Right renal cortex interstitium (tissue), 3 donors: ENCODE measurements at places on chromosomes 12 and 14. TPM values are rescaled to one million over a fixed set of nuclear protein-coding genes. Genes with fewer than 3 reads are reported as not detected.

GRCh38 chr14:36452860-36453259, 67.2 kb downstream of the NKX2-1 start:
- no peak for DNase-seq

- no peak for DNase-seq
Observed at GRCh38 chr12:30286345-30286926, 409.2 kb downstream of the IPO8 start.

DNA sequence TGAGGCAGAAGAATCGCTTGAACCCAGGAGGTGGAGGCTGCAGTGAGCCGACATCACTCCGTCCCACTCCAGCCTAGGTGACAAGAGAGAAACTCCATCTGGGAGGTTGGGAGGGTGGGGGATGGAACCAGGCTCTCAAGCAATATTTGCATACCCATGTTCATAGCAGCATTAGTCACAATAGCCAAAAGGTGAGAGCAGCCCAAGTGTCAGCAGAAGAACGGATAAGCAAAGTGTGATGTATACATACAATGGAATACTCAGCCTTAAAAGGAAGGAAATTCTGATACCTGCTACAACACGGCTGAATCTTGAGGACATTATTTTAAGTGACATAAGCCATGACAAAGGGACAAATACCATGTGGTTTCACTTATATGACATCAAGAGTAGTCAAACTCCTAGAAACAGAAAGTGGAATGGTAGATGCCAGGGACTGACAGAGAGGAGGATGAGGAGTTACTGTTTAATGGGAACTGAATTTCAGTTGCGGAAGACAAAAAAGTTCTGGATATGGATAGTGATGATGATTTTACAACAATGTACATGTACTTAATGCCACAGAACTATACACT, 11.6 kb downstream of the DAD1 start:
- DNase-seq = no peak

GRCh38 chr12:115332945-115333344, 649.0 kb upstream of the TBX3 start:
- DNase-seq = no peak

GRCh38 chr12:92911339-92911738, 17.8 kb downstream of the EEA1 start:
- no peak for DNase-seq

- DNase-seq = no peak
Observed at GRCh38 chr12:67892259-67893021, 96.8 kb upstream of the IFNG-AS1 start.

GRCh38 chr12:3105690-3106479, 28.7 kb downstream of the TSPAN9 start:
- no peak for DNase-seq

DNA sequence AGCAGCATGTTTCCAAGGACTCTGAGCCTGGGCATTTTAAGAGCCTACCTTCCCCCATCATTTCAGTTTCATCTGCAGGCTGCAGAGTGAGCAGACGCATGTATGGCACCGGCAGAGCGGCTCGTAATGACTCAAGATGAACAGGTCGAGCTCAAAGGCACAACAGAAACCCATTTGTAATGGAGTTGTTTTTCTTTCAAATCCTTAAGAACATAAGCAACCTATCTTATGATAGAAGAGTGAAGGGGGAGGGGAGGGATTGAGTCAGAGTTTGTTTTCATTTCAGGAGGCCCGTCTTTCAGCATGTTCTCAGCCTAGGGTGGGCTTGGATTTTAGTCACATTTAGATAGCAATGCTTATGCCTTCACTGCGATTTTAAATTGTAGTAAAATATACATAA, 54.9 kb upstream of the CISTR start:
- no peak for DNase-seq

GRCh38 chr14:24481622-24482324, 26.3 kb downstream of the CMA1 start:
- DNase-seq = peak; percentile 7

DNA sequence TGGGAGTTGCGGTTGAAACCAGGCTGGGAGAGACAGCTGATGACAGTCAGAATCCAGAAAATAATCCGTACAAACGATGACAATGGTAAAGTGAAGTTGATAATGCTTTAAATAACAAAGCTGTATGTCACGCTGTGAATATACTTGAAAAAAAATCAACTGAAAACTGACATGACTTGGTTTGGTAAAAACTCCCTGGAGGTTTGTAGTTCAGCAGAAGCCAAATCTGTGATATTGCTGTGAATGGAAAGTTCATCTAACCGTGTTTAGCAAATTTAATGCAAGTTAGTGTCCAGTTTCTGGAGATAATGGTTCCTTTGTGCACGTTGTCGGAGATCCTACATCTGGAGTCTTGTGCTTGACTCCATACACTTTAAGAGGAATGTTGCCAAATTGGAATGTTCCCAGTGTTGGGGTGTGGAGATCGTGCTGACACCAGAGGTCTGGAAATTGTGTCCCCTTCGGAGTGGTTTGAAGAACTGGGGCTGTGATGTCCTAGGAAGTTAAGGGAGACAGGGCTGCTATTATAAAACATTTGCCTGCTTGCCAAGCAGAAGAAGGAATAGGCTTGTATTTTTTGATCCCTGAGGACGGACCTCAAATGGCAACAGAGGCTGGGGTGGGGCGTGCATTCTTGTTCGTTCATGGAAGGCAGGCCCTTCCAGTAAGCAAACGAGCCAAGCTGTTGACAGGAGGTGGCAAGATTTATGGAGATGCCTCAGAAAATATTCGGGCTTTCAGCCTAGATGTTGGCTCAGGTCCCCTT, 30.6 kb downstream of the PPFIBP1 start:
- no peak for DNase-seq

Gene SPTB
- 11.0 TPM for polyA plus RNA-seq

DNA sequence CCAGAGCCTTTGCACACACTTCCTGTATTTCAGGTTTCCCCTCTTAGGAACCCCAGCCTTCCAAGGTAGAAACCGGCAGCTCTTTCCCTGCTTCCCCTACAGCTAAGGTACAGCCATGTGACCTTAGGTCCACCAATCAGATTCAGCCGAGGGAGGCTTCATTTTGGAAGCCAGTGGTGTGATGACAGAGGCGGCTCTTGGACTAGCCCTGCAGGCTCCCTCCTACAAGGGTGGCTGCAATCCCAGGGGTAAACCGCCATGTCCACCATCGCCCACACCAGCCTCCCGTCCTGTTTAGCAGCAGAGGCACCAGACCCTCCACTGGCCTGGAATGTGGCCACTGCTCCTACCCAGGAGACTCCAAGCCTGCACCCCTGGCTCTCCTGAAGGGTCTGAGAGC, 65.6 kb downstream of the SERPINA3 start:
- no peak for DNase-seq

- DNase-seq = no peak
Observed at GRCh38 chr12:125564753-125565152, 499.5 kb downstream of the AACS start.

DNA sequence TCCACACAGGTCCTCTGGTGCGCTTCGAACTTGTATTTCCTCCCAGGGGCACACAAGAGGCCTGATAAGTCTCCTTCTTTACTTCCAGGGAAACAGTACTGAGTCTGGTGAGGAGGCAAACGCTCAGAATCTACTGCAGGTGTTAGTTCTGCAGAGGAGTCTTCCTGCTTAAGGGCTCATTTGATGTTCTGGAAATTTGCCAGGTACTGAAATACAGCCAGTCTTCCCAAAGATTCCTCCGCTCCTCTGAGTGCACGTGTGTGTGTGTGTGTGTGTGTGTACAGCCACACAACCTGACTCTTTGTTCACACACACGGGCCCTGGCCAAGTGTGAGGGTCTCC, 92.0 kb downstream of the FBXL14 start:
- DNase-seq = no peak

- no peak for DNase-seq
Observed at GRCh38 chr12:50566066-50566465, 61.3 kb downstream of the DIP2B start.

Gene SAMD15
- polyA plus RNA-seq = 9.8 TPM

DNA sequence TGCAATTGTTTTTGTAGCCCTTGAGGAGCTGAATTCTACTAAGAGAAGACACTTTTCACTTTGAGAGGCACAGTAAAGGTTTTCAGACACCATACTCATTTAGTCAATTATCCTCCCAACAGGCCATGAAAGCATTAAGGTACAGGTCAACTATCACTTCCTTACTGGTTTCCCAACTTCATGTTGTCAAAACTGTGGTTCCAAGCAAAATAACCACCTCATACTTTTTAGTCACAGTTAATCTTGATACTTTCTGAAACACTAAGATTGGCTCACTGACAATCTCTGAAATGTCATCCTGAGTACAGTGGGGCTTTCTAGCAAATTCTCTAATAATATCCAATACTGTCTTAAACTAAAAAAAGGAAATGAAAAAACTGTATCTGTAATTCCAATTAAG, 71.7 kb downstream of the SLC2A13 start:
- no peak for DNase-seq

Gene SRRM4
- polyA plus RNA-seq = 0.01 TPM

- no peak for DNase-seq
Observed at GRCh38 chr12:114186241-114187002, 219.5 kb downstream of the TBX5 start.

Gene SDS
- not detected for polyA plus RNA-seq

Gene KRT4
- 0.54 TPM for polyA plus RNA-seq

DNA sequence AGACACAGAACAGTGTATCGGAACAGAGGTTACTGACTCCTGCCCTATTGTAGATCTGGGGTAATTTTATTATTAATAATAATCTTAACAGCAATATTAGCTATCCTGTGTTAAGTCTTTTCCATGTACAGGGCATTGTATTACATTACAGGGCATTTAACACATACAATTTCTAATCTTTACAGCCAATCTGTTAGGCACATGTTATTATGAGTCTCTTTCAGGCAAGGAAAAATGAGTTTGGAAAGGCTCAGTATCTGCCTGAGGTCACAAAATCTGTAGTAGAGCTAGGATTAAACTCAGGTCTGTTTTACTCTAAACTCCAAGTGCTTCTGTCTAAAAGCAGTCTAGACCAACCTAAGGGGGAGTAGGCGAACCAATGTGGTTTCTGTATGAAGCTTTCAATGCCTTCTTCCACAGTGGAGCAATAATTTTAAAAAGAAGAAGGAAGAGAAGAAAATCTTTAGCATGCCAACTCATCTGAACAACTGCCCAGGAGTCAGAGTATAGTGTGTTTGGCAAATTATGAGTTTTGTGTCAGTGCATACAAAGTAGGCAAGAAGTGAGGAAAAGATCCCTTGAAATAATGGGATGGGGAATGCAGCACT, 192.6 kb downstream of the CHST11 start:
- no peak for DNase-seq

- no peak for DNase-seq
Observed at GRCh38 chr14:52701223-52701622, 5.8 kb upstream of the PSMC6 start.

GRCh38 chr14:105249182-105250007, 1.1 kb downstream of the BTBD6 start:
- DNase-seq = no peak

Gene APOF
- polyA plus RNA-seq = not detected

Gene KRT85
- polyA plus RNA-seq = not detected

DNA sequence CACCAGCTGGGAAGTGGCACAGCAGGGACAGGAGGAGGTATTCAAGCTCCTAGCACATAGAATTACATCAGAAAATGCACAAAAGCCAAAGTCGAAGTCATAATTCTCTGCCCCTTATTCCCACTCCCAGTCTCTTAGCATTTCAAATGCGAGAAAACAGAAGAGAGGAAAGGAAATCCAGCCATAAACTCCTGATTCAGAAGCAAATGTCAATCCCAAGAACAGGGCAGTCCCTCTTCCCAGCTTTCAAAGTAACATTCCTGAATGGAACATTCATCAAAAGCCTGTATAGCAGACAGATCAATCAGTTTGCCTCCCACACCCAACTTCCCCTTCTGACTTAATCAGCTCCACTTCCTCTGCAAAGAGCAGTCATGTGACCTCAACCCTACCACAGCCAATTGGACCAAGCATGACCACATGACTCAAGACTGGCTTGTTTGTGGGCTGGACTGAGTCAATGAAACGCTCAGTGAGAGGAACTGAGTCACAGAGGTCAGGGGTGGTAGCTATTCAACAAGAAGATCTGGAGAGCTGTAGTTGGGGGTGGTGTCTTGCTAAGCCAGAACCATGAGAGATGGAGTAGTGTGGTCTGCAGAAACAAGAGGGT, 41.4 kb upstream of the TUNAR start:
- no peak for DNase-seq

DNA sequence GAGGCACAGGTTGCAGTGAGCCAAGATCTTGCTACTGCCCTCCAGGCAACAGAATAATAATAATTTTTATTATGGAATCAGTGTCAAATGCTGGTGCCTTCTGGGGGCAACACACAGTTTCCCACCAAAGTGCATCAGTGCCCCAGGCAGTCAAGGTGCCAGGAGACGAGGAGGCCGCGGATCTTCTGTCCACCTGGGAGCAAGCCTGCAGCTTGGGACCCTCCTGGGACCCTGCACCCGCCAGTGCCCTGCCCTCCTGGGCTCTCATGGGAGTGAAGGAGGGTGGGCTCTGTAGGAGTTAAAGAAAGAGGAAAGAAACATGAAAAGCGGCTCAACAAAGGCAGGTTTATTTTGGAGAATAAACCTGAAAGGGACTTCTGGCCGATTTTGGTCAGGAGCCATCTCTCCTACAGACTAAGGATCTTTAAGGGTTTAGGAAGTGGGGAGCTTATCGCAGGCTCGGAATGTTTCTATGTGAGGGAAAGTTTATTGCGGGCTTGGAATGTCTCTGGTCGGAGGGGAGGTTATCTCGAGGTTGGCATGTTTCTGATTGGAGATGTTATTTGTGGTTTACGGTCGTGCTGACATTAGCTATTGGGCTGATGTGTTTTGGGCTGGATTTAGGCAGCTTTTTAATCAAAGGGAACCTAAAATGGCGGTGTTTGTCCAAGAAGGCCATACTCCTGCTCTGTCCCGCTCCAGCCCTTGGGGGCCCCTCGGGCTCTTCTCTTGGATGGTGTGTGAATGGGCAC, 1.1 kb upstream of the ASPG start:
- DNase-seq = no peak

DNA sequence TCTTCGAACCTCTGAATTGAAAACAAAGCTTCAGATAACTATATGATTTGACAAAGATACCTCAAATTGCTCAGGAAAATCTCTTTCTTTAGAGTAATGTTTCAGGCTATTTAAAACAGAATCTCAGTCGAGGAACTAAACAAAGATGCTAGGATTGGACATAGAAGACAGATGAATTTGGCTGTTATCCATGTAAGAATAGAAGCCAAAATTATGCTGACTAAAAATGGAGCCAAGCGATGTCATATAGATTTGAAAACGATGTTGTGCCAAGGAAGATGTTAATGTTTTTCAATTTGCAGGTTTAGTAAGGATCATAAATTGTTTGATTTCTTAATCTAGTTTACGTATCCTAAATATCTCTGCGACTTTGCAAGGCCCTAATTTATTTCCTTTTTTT, 295.9 kb downstream of the FOXG1 start:
- no peak for DNase-seq

GRCh38 chr14:89755816-89756215, 198.7 kb downstream of the EFCAB11 start:
- no peak for DNase-seq

Gene KRT3
- not detected for polyA plus RNA-seq

Gene KLRG1
- 2.8 TPM for polyA plus RNA-seq

GRCh38 chr12:79818856-79819255, 116.0 kb downstream of the PPP1R12A start:
- DNase-seq = no peak
